ENCODE measurements at places on chromosomes 4 and X.

DNA sequence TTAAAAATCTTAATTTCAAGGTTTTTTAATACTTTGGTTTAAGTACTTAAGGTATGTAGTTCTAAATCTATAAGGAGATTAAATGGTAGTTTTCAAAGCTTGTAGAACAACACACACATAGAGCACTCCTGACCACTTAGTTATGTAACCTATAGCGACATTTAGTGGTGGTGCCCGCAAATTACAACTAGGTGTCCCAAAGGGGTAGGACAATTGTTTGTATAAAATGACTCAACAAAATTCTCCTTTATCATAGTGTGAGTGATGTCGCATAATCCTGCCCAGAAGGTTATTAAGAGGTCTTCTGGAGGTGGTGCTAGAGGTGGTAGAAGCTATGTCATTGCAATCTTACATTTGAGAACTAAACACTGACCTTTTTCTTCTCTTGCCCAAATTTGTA is 373.0 kb upstream of the RASGEF1B start:
- peak; percentile 72 for DNase-seq

GRCh38 chr4:104630272-104630671 is 135.6 kb upstream of the CXXC4 start:
- DNase-seq: no peak

GRCh38 chrX:71081330-71082123 is 13.4 kb upstream of the SNX12 start:
- DNase-seq: no peak

DNA sequence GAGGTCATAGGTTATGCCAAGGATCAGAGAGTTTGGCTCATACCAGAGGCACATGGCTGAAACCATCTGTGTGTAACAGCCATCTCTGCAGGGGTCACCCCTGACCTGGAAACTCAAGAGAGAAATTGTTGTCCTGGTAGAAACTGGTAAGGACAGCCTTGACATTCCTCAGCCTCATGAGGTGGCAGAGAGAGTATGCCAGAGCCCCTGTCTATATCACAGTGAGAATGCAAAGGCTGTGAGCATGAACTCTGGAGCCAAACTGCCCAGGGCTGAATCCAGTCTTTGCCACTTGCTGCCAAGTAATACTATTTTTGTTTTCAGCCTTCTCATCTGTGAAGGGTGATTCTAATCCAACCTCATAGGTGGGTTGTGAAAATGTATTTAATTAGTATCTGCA is 37.1 kb upstream of the CCDC149 start:
- no peak for DNase-seq

DNA sequence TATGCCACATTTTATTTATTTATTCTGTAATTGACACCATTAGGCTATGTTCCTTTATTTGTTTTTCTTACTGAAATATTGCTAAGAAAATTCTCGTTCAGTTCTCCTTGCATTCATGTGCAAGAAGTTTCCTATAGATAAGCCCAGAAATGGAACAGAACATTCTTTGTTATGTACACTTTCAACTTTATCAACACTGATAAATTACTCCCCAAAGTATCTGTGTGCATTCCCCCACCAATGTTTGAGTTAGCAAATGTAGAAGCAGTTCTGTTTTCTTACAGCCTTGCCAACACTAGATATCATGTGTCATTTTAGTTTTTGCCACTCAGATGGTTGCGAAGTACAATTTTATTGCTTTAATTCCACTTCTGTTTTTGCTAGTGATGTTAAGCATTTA is 166.4 kb upstream of the NPY2R start:
- no peak for DNase-seq

DNA sequence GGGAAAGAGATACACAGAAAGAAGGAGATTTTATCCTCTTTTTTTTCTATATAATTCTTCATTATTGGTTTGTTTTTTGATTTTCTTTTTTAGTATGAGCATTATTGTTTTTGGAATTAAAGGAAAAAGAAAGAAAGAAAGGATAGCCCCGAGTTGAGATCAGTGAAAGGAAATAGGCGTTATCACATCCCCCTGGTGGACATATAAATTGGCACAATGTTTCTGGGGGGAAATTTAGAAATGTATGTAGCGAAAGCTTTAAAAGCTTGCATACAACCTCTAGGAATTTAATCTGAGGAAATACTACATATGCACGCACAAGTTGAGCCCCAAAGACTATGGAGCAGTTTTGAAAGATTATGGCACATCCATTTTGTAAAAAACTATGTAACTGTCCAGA is 226.3 kb upstream of the LDB2 start:
- no peak for DNase-seq

GRCh38 chr4:129231945-129232588 is 136.1 kb downstream of the C4orf33 start:
- DNase-seq: no peak

DNA sequence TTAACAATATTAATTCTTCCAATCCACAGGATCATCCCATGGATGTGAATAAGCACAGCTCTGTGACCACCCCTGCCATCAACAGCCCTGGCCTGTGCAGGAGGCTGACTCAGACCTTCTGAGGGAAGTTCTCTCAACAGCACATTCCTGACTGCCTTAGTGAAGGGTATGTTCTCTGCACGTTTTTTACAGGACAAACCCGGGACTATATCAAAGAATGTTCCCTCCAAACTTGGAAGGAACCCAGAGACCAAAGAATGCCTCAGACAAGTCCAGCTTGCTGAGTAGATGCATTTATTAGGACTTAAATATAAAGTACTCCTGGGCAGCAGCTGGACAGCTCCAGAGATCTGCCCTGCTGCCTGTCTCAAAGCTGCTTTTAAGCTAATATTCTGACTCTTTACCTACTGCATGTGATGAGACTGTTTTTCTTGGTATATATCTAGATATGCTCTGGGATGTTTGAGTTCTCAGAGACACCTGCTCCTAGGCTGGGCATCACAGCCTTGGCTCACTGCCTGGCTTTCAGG is 1127.8 kb upstream of the PRKX start:
- DNase-seq: no peak

DNA sequence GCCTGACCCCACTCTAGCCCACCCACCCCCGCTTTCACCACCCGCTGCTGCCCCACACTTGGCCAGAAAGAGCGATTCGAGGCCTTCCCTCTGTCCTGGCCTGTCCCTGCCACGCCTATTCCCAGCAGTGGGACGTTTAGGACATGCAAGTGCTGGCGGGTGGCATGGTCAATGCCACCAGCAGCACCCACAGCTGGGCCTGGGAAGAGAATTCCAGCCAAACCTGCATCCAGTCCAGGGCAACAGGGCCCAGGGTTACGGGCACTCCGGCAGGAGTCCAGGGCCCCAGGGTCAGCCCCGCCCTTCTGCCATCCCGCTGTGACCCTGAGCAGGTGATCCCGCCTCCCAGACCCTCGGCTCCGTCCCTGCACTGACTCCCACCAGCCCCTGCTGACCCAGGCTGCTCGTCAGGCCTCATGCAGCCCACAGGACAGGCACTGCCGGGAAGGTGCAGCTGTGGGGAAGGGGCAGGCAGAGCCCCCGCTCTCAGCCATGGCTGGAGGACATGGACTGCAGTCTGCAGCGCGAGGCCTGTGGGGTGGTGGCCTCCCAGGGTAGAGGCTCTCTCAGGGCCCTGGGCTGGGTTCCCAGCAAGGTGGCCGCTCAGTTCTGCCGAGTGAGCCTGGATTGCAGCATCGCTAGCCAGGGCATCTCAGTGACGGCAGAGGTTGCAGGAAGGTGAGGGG is 6.8 kb upstream of the HTRA3 start:
- no peak for DNase-seq

- DNase-seq: no peak
These were observed 231.2 kb downstream of the FRAS1 start for GRCh38 chr4:78288327-78288726.

GRCh38 chrX:12975991-12976558 is 1.2 kb downstream of the TMSB4X start:
- DNase-seq: peak; percentile 54

DNA sequence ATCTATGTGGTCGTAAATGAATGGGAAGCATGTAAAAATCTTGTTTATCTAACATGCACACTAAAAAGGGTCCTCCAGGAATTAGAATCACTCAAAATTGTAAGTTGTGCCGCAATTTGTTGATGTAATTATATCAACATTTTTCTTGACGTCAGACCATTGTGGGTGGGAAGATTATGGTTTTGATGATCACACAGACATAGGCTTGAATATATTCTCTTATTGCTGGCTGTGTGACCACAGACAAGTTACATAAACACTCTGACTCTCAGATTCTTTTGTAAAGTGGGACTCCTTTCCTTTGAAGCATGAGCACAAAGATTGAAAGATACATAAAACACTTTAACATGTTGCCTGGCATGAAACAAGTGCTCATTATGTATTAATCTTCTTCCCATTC is 51.5 kb downstream of the IL1RAPL1 start:
- DNase-seq: no peak

DNA sequence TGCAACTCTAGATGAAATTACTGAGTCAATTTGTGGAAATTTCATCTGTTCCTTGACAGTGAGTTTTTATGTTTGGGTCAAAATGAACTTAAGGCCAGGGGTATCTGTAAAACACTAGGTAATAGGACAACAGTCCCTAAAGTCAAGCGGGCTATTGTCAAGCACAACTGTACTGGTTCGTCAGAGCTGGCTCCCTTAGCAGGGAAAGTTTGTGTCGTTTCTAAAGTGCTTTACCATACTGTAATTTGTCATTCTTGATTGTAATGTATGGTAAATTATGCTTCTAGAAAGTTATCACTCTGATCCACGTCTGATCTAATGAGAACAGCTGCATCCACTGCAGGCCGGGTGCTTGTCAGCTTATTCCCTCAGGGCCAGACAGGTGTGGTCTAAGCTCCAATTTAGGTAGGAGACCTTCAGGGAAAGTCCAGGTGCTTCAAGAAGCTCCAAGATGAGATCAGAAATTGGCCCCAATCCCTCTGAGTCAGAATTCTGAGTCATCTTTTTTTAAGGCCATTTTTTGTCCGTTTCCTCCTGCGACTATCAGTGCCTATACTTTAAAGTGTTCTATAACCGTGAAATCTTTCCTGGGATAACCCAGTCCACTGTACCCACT is 92.2 kb downstream of the PALLD start:
- DNase-seq: no peak

- DNase-seq: no peak
These were observed 40.2 kb upstream of the HS3ST1 start for GRCh38 chr4:11468901-11469300.

DNA sequence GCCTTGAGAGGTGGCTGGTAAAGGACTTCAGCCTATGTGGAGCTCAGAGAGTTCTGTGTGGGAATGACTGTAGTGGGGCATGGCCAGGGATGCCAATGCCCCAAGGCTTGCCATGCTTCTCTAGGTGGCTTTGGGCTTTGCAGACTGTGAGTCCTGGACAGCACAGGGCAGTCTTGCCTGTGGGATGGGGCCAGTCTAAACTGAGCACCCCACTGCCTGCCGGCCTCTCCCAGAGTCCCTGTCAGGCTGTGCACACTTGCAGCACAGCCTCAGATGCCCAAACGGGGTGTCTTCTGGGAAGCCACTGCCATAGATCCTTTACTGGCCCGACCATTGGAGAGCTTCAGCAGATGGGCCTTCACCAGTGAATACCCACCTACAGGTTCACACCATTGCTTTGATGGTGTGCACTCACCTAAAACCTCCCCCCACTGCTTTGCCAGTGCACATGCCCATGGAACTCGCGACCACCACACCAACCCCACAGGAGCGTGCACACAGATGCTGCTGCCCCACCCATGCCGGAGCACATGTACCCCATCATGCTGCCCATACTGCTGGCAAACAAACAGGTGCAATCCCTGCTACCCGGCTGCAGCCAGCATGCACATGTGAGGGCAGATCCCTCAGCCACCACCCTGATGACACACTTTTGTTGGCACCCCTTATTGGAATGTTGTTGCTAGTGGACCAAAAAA is 97.3 kb upstream of the CNKSR2 start:
- no peak for DNase-seq

DNA sequence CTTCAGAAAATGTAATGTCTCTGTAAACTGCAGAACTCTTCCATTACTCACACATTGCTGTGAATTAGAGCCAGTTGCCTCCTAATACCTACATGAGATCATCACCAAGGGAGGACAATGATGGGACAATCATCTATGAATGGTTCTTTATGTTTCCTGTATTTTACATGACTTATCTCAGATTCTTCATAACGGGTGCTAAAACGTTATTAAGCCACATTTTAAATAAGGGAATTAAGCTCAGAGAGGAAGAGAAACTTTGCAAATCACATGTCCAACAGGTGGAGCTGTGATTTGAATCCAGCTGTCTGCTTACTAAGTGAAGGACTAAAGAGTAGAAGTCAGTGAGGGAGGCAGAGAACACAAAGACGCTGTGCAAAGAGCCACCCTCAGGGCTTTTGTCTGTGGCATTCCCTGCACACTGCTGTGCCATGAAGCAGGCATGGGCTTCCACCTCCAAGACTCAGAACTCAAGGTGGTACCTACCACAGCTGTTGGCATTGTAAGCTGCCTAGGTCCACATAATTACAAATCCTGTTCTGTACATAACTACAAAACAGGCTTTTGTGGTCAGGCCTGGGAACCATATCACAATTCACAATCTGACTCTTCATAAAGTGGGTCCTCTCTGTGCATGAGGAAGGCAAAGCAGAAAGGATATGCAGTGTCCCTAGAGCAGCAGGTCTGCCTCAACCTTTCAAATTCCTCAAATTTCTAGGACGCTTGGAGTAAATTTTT is 12.8 kb downstream of the TBC1D9 start:
- DNase-seq: no peak

DNA sequence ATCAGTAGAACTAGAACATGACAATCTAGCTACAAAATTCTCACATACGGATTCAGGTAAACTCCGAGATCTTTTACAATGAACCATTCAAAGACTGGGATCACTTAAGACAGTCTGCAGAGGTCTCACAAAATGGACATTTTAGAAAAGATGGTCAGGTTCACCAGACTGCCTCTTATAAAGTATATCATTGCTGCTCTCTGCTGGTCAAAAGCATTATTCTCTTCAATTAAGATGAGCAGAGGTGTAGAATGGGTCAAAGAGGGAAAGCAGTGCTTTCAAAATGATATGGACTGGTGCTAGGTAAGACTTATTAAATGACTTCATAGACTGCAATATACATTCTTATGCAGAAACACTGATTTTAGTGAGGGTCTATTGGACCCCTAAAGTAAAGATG is 434.7 kb downstream of the PACRGL start:
- no peak for DNase-seq

- DNase-seq: no peak
These were observed 179.4 kb downstream of the RBM46 start for GRCh38 chr4:154960476-154960875.

- DNase-seq: no peak
These were observed 1.0 kb downstream of the ACSL1 start for GRCh38 chr4:184824776-184825084.

DNA sequence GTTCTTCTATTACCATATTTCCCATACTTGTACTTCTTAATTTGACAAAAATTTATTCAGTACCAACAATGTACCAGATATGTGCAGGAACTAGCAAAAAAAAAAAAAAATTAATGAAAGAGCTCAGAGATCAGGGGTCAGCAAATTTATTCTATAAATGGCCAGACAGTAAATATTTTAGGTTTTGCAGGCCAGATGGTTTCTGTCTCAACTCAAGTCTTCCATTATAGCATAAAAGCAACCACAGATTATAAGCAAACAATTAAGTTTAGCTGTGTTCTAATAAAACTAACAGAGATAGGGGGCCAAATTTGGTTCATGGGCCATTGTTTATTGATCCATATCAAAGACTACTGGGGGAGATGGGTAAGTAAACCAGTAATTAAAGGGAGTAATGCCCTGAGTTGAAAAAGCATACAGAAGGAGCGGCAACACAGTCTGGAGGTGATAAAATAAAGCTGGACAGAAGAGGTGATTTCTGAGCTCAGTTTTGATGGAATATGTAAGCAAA is 19.3 kb downstream of the NEK1 start:
- DNase-seq: no peak

GRCh38 chrX:97266406-97267121 is 382.9 kb downstream of the RPA4 start:
- DNase-seq: no peak

- DNase-seq: no peak
These were observed 164.9 kb downstream of the DTHD1 start for GRCh38 chr4:36446275-36446674.
